ENCODE measurements at places on chromosomes 5 and 9. TPM values are rescaled to one million over a fixed set of nuclear protein-coding genes. Genes with fewer than 3 reads are reported as not detected.

NAIP gene
- 28.1 TPM for total RNA-seq

UGT3A1 gene
- 34.4 TPM for total RNA-seq

FAM169A gene
- total RNA-seq, result 24.1 TPM

TGFBI gene
- 224 TPM for total RNA-seq

SLC25A48 gene
- 6.2 TPM for total RNA-seq

GRXCR2 gene
- 0.29 TPM for total RNA-seq

BAAT gene
- 0.06 TPM for total RNA-seq

PRDM9 gene
- total RNA-seq, result not detected

C5orf58 gene
- not detected for total RNA-seq

SOHLH1 gene
- total RNA-seq, result not detected

ENTREP1 gene
- 6.5 TPM for total RNA-seq

COX7C gene
- 287 TPM for total RNA-seq

CMYA5 gene
- 72.5 TPM for total RNA-seq

PCSK5 gene
- 25.0 TPM for total RNA-seq
